ENCODE measurements at places on chromosomes 7 and 10.

- DNase-seq = no peak
These were observed 2.0 kb downstream of the MYOZ1 start for GRCh38 chr10:73639286-73639685.

DNA sequence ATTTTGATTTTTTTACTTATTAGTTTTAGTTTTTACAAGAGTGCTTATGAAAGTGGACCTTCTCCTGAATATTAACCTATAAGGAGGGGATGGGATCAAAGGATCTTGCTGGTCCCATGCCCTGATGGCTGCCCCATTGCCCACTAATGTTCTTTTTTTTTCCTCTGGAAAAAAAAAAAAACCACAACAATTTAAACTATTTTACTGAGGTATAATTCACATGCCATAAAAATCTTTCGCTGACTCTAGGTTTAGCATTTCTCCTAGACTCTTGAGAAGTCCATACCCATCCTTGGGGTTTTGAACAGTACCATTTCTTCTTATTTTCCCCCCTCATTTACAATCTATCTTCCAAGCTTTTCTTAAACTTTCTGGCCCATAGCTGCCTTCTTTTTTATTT is 481.8 kb downstream of the TFEC start:
- no peak for DNase-seq

DNA sequence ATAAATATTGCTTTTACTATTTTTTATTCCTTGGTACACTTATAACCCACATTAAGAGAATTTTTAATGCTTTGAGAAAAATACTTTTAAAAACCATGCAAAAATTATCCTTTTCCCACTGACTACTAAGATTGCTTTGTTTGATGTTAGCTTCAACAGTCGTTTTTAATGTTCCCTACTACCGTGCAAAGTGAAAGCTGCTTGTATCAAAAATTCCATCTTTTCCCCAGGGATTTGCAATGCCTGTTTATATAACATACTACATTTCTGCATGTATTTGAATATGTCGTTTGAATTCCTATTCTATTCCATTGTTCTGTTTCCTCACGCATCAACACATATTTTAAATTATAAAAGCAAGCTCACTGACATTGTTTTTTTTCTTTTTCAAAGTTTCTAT is 54.4 kb downstream of the TFPI2 start:
- DNase-seq = no peak

DNA sequence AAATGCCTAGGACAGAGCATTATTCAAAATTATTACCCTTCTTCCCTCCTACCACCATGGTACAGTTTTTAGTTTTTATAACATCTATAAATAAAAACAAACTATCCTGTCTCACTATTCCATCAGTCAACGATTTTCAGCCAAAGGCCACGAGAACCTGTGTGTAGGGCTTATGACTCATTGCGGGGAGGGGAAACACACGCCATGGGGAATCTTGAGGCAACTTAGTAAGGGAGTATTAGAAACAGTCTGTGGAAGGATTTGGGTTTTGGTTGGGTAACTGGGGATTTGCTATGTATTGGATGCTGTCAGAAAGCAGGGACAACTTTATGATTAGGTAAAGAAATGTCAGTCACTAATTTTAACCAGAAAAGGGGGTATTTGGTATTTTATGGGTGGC is 14.7 kb downstream of the GPR141 start:
- no peak for DNase-seq

GRCh38 chr7:149762610-149763009 is 10.8 kb downstream of the ZNF467 start:
- DNase-seq = no peak

- no peak for DNase-seq
These were observed 79.1 kb downstream of the PIK3CG start for GRCh38 chr7:106944035-106944665.

DNA sequence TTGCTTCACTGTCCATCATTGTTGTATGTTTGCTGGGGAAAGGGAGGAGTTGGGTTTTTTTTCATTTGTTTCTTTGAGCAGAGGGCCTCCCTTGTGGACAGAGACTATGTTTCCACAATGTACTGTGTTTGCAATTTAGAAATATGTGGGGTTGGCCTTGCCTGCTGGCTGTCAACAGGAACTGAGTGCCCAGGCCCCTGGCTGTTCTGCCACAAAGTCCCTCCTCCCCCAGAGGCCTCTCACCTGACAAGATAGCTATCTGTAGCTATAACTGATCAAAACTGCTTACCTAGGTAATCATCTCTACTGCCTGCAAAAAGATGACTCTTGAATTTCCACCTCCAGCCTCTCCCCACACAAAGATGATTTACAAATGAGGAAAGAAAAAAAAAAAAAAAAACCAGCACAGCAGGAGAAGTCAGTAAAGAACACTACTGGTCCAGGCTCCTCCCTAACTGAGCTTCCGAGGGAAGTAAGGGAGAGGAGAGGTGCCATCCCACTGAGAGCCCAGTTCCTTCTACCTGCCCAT is 121.8 kb downstream of the SGMS1 start:
- DNase-seq = no peak

Measured in right kidney (tissue), 9 donors.